ENCODE measurements at places on chromosomes 3 and 15.

- no peak for DNase-seq
Observed at GRCh38 chr15:99502661-99503060, 63.1 kb upstream of the MEF2A start.

DNA sequence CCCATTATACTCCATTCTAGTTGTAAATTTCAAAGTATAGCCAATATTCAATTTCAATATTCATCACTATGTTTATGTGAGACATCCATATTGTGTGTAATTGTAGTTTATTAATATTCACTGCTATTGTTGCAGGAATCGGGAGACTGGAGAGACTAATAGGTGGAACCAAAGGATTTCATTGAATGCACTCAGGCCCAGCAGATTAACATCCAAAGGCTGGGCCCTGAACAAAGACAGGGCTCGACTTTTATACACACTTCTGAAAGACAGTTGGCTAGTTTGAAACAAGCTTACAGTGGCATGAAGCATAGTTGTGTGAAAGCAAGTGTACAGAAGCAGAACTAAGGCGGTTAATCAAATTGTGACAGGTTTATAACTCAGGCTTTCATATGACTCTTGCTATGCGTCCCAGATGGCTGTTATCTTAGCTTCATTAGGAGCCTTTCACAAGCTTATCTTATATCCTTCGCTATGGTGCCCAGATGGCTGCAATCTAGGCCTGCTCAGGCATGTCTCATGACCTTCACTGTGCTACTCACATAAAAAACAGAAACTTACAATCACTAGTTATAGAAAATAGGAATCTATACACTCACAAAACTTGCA, 1038.8 kb upstream of the EPHA6 start:
- DNase-seq, result no peak

- DNase-seq, result no peak
Observed at GRCh38 chr3:32414522-32415202, 23.0 kb downstream of the CMTM7 start.

DNA sequence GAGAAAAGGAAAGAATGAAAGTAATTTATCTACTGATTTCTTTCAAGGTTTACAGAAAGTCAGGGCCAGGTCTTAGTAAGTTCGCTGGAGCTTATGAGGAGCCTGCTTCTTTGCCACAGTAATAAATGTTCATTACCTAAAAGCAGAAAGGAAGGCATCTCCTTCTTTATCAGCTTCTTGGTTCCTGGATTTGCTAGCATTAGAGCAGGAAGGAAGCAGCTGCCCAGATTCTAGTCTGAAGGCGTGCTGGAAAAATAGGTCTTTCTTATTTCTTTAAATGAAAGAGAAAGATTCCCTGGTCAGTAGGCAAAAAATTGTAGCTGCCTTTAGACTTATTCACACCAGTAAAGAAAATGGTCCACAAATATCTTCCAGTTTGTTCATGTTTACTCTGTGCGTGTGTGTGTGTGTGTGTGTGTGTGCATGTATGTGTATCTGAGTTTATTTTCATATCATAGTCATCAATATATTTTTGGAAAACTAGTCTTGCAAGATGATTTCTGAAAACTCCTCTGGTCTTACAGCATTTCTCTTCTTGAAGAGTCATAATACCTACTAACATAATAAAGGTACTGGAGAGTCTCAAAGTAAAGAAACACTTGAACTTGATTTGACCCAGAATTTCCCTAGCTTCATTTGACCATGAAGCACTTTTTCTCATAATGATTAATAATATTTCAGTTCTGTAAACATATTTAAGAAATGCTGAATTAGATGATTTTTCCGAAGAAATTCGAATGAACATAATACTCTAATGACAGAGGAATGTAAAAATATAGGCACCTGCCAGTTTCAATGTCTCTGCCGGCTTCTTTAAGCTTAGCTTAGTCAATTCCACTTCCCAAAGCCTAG, 255.3 kb upstream of the ZPLD1 start:
- no peak for DNase-seq

DNA sequence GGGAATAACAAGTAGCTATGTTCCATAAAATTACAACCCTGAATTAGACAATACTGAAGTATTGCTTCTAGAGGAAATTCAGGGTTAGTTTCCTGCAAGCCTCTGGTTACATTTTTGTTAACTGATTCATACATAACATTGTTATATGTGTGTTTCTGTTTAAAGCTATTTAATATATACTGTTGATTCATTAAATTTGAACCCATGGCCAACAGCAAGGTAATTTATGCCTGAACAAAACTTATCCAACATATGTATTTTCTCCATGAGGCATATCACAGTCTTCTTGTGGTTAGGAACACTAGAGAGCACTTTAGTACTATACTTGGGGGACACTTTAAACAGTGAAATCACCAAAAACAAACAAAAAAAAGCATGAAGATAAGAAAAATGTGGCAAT, 47.7 kb upstream of the PTX3 start:
- DNase-seq, result no peak

DNA sequence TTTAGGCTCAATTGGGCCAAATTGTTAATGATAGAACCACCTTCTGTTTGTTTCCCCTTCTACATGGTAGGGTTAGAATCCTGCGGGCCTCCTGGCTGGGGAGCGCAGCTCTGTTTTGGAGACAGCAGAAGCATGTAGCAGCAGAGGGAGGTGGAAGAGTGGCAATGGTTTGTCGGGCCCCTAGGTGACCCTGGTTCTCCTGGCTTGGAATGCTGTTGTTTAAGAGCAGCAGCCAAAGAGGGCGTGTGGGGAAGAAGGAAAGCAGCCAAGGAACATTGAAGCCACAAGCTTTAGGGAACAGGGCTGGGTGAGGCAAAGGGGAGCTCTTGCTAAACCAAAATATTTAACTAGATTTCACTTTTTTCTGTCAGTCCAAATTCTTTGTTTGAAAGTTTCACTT, 213.7 kb upstream of the NR2E3 start:
- DNase-seq, result no peak

GRCh38 chr3:172511783-172512762, 11.2 kb downstream of the TNFSF10 start:
- no peak for DNase-seq

GRCh38 chr15:76636059-76636458, 269.1 kb downstream of the SCAPER start:
- DNase-seq, result no peak

DNA sequence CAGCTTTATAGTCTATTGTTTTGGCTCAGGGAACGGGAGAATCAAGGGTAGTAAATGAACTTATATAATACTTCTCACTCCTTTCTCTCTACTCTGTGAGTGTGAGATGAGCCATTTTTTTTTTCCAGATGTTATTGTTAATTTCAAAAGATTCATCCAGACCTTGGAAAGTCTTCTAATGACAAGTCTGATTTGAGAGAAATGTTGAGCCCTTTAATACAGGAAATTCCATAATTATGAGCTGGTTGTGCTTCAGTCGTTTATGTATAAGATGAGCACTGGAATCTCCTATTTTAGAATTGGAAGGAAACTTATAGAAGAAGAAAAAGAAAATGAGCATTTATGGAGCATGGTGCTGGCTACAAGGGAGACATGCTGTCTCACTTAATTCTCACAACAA, 92.0 kb downstream of the FBN1 start:
- DNase-seq, result no peak

- no peak for DNase-seq
Observed at GRCh38 chr3:170228093-170228766, 6.0 kb downstream of the PRKCI start.

GRCh38 chr15:26971271-26972018, 464 bp downstream of the GABRG3 start:
- DNase-seq, result no peak

DNA sequence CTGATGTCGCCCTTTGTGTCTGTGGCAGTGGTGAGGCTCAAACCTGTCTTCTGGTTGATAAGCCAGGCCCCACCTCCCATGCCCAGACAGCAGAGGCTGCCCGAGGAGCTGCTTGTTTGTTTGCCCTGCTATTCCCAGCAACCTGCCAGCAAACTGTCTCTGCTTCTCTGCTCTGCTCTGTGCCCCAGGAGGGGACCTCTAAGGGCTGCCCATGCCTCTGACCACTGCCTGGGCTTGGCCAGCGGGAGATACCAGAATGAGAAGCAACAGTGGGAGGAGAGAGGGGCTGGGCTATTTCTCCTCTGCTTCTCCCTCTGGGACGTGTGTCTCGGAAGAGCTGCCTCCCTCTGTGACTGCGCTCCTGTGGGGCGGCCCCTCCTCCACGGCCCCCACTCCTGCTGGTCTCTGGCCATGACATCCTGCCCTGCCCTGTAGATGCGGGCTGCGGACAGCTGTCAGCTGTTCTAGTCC, 213.1 kb downstream of the RPLP1 start:
- no peak for DNase-seq

GRCh38 chr3:64508140-64508539, 179.7 kb downstream of the ADAMTS9 start:
- no peak for DNase-seq

DNA sequence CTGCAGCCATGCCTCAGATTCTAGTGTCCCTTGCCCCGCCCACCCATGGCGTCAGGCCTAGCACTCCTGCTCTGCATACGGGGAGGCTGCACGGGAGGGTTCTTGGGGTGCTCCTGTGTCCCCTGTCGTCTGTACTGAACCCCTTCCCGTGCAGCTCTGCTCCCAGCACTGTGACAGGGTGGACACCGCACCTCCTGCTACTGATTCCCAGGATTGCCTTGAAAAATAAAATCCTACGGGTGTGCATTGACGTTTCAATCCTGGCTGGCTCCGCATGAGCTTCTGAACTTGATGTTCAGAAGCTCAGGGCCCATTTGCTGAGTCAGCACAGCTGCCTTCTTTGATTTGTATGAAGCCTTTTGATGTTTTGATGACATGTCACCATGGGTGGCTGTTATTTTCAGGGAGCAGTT, 176.4 kb downstream of the APBA2 start:
- DNase-seq, result no peak

DNA sequence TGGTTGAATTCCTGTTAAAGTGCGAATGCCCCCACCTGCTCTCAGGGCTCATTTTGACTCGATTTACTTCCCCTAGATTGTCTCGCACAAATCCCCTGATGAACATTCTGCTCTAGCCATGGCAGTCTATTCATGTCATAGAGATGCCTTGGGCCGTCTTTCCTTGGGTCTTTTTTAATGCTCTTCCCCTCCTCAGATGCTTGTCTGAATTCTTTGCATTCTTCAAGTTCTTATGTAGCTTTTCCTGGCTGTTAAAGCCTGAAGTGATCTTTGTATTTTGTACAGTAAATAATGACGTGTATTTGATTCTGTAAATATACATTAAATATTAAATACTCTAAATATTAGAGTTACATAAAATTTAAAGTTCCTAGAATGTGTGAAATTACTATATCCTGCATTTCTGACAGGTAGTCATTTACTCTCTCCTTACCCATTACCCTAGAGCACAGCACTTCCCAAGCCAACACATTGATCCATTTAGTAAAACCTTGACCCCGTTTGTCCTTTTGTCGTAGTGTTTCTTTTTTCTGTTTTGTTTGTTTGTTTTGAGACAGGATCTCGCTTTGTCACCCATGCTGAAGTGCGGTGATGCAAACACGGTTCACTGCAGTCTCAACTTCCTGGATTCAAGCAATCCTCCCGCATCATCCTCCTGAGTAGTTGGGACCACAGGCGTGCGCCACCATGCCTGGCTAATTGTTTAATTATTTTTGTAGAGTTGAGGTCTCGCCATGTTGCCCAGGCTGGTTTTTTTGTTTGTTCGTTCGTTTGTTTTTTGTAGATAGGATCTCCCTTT, 47.9 kb downstream of the YEATS2 start:
- no peak for DNase-seq

DNA sequence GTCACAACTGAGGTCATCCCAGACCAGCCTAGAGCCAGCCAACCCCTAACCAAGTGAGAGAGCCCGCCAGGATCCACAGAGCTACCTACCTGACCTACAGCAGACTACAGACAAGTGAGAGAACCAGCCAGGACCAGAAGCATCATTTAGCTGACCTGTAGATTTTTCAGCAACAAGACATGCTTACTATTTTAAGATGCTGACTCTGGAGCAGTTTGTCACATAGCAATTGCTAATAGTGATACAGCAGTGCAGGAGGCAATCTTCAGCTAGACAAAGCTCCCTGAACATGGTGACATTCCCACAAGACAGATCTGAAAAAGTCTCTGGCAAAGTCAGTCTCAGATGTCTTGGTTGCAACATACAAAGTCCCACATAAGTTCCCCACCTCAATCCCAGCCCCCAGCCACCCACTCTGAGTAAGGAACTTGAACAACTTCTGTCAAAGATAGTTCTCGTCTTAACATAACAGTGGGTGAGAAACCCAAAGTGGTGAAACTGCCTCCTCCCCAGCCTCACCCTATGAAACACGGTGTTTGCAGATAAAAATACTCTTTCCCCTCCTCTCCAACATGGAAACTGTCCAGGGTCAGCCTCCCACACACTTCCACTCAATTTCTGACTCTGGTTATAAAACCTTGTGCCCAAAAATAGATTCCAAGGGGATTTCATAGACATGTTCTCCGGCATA, 120.3 kb upstream of the SLC6A11 start:
- no peak for DNase-seq

- no peak for DNase-seq
Observed at GRCh38 chr3:65385805-65386204, 652.9 kb downstream of the MAGI1 start.

DNA sequence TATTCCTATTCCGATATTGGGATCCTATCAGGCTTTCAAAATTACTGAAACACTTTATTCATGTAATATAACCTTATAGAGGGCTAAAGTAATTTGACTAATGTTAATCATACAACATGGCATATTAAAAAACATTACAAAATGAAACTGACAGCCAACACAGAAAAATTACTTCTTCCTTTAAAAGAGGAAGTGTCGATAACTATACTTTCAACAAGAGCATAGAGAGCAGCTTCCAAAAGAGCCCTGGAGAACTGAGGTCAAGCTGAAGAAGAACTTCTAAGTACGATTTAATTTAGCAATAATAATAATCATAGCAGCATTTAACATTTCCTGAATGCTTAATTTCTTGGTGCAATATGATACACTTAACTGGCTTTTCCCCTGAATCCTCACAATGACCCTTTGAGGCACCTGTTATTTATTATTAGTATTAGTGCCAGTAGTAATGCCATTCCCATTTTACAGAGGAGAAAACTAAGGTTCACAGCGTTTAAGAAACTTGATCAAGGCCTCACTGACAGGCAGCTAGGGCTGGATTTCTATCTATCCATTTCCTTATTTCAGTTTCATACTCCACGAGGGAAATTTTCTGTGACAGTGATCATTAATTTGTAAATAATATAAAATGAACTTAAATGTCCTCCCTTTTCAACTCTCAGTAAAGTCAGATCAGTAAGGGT, 181.6 kb downstream of the CFAP20DC start:
- DNase-seq, result no peak

Measured in AG09309 (cell line).